T-helper 2 cell treated with Interferon-gamma antibody and Interleukin-4, amounts not matched to agents 5 μg/mL and 100 μg/mL, for 36 hours (primary cell): ENCODE measurements at places on chromosomes 7 and 10.
A peak's percentile ranks its signal among the peaks of the same experiment; 100 is the strongest.

DNA sequence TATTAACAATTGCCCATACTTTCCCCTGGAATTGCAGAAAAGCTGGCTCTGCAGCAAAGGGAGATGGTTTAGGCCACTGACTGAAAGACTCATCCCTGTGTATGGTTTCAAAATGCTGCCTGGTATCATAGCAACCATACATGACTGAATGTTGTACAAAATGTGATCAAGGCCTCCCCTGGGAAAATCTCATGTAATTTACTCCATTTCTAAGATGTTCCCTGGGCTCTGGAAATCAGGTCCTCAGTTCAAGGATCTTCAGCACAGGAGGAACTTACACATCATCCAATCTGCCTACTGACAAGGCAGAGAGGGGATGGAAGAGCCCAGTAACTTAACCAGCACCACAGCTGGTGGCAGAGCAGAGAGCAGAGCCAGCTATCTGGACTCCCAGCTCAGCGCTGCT is 111.8 kb downstream of the JAZF1 start:
- H3K27ac ChIP-seq: no peak overlapping the region
- H3K27me3 ChIP-seq: peaks cover 20% of the 10 kb centered on the region

GRCh38 chr10:45473126-45473525 is 99.1 kb downstream of the ALOX5 start:
- no peaks in the 10 kb centered on the region for H3K27me3 ChIP-seq
- DNase-seq: no peak
- H3K4me1 ChIP-seq: peaks cover 33% of the 10 kb centered on the region
- H3K4me3 ChIP-seq: no peak overlapping the region
- H3K36me3 ChIP-seq: peaks cover 8% of the 10 kb centered on the region
- H3K27ac ChIP-seq: no peak overlapping the region

GRCh38 chr10:116602648-116603400 is 12.1 kb downstream of the PNLIPRP1 start:
- no peaks in the 10 kb centered on the region for H3K36me3 ChIP-seq
- no peaks in the 10 kb centered on the region for H3K27me3 ChIP-seq
- H3K4me1 ChIP-seq: no peaks in the 10 kb centered on the region
- DNase-seq: no peak
- H3K4me3 ChIP-seq: no peak overlapping the region
- H3K27ac ChIP-seq: no peak overlapping the region

DNA sequence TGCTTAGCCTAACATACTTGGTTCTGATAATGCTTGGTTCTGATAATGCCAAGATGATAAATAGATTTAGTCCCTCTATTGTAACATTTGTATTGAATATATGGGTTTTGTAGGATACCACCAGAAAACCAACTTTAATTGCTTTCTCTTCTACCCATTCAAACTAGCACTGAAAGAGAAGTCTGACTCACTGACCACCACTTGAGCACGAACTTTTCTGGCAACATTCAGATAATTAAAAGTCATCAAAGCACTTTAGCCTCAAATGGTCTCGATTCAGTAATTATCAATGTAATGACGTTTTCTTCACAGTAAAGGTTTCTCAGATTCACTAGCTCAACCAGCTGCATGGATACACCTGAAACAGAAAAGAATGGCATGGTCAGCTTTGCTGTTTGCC is 63.0 kb downstream of the HDAC9 start:
- no peak for DNase-seq
- H3K27ac ChIP-seq: no peak overlapping the region
- H3K4me1 ChIP-seq: no peaks in the 10 kb centered on the region
- no peak overlapping the region for H3K4me3 ChIP-seq
- H3K36me3 ChIP-seq: no peaks in the 10 kb centered on the region
- H3K27me3 ChIP-seq: no peaks in the 10 kb centered on the region

GRCh38 chr10:7121154-7121797 is 289.6 kb downstream of the SFMBT2 start:
- H3K27me3 ChIP-seq: peaks cover 49% of the 10 kb centered on the region
- H3K36me3 ChIP-seq: no peaks in the 10 kb centered on the region
- peaks cover 4% of the 10 kb centered on the region for H3K4me1 ChIP-seq
- H3K4me3 ChIP-seq: no peak overlapping the region
- peak; percentile 40 for DNase-seq

- no peaks in the 10 kb centered on the region for H3K36me3 ChIP-seq
- no peak for DNase-seq
- H3K27me3 ChIP-seq: no peaks in the 10 kb centered on the region
- H3K27ac ChIP-seq: no peak overlapping the region
- no peaks in the 10 kb centered on the region for H3K4me1 ChIP-seq
Observed at GRCh38 chr7:40850017-40850416, 715.2 kb downstream of the SUGCT start.

DNA sequence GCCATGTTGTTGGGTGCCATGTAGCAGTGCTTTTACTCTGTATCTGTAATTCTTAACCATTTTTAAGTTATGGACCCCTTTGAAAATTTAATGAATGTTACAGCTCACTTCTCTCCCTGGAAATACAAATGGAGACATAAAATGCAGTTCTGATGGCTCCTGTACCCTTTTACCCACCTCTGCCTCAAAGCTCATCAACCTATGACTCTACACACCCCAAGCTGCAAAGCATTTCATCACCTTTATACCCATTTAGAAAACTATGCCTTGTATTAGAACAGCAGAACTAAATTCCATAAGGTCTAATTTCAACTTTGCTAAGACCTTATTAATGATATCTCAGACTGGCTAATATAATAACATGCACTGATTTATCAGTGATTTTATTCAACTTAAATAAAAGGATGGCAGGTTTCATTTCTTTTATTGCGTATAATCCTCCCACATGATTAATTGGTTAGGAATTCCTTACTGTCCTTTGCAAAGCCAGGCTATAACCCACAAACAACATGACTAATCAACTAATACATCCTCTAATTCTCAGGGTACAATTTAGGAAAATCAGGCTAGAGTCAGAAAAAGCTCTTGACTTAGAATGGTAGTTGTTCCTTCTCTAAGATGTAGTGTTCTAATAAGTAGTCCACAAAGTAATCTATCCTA is 68.1 kb downstream of the CPEB3 start:
- H3K27me3 ChIP-seq: peaks cover 4% of the 10 kb centered on the region
- no peak overlapping the region for H3K27ac ChIP-seq
- H3K4me1 ChIP-seq: no peaks in the 10 kb centered on the region
- DNase-seq: no peak
- H3K4me3 ChIP-seq: no peak overlapping the region
- H3K36me3 ChIP-seq: no peaks in the 10 kb centered on the region

GRCh38 chr7:54722026-54722425 is 37.0 kb downstream of the SEC61G start:
- H3K27me3 ChIP-seq: no peaks in the 10 kb centered on the region
- H3K27ac ChIP-seq: no peak overlapping the region
- no peak for DNase-seq
- H3K4me3 ChIP-seq: no peak overlapping the region
- H3K36me3 ChIP-seq: no peaks in the 10 kb centered on the region

DNA sequence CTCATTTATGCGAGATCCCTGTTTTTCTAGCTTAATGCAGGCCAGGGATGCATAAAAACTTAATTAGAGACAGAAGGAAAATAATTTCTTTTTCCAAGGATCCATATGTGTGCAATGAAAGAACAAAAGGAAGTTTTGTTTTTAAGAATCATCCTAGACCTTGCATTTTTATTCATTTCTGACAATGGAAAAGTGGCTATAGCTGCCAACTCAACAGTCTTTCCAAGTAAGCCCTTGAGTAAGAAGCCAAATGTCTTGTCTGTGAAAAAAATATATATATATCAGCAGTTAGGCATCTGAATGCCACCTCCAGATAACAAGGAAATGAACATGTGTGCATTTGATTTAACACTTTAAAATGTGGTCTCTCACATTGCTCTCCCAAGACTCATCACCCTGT is 1397.6 kb downstream of the GATA3 start:
- H3K4me1 ChIP-seq: no peaks in the 10 kb centered on the region
- no peak for DNase-seq
- no peaks in the 10 kb centered on the region for H3K36me3 ChIP-seq
- no peak overlapping the region for H3K27ac ChIP-seq
- peaks cover 2% of the 10 kb centered on the region for H3K27me3 ChIP-seq

GRCh38 chr10:133608855-133609254 is 17.7 kb downstream of the FRG2B start:
- no peak overlapping the region for H3K4me3 ChIP-seq
- no peaks in the 10 kb centered on the region for H3K4me1 ChIP-seq
- H3K27ac ChIP-seq: no peak overlapping the region
- DNase-seq: no peak
- H3K27me3 ChIP-seq: peaks cover 32% of the 10 kb centered on the region

GRCh38 chr7:155490697-155491628 is 33.0 kb downstream of the EN2 start:
- peaks cover 34% of the 10 kb centered on the region for H3K27me3 ChIP-seq
- peak overlapping the region; percentile 69 for H3K4me3 ChIP-seq
- H3K4me1 ChIP-seq: peaks cover 13% of the 10 kb centered on the region
- DNase-seq: no peak

GRCh38 chr7:101817471-101818286 is at the start of gene CUX1:
Gene CUX1, plus strand, starts transcription at chr7:101817626. Its CDS starts 14 bp downstream, at chr7:101817640.
- no peak within 1 kb of the TSS for H3K27ac ChIP-seq
- H3K4me1 ChIP-seq: peaks cover 12% of the 10 kb centered on the region
- H3K36me3 ChIP-seq: peaks cover 12% of the 10 kb centered on the region
- peaks cover 24% of the 10 kb centered on the region for H3K27me3 ChIP-seq
- DNase-seq: no peak

DNA sequence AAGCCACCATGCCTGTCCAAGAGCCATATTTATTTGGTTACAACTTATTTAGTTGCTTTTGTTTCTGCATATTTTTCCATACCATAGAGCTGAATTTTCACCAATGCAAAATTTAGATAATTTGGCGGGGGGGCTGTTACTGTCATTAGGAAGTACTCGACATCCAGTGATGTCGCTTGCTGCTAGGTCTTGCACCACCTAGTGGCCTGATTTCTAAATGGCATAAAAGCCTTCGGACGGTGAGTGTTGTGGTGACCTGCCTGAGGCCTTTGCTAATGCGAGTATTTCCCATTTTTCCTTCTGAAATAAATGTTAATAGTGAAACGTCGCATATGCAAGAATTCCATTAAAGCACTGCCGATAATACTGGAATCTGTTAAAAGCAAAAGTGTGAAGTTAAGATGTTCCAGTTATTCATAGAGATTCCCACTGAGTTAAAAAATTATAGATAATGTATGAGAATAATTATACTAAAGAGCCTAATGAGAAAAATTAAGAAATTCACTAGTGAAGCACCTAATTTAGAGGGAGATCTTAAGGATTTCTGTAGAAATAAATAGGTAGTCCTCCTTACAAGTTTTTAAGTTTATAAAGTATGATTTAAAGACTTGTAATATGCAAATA is 86.1 kb upstream of the DNAJB6 start:
- no peak overlapping the region for H3K27ac ChIP-seq
- H3K36me3 ChIP-seq: peaks cover 26% of the 10 kb centered on the region
- no peak overlapping the region for H3K4me3 ChIP-seq
- no peaks in the 10 kb centered on the region for H3K4me1 ChIP-seq
- H3K27me3 ChIP-seq: no peaks in the 10 kb centered on the region
- DNase-seq: peak; percentile 15
